ENCODE measurements at places on chromosomes 7 and 10. TPM values are rescaled to one million over a fixed set of nuclear protein-coding genes. Genes with fewer than 3 reads are reported as not detected.
A peak's percentile ranks its signal among the peaks of the same experiment; 100 is the strongest.

DNA sequence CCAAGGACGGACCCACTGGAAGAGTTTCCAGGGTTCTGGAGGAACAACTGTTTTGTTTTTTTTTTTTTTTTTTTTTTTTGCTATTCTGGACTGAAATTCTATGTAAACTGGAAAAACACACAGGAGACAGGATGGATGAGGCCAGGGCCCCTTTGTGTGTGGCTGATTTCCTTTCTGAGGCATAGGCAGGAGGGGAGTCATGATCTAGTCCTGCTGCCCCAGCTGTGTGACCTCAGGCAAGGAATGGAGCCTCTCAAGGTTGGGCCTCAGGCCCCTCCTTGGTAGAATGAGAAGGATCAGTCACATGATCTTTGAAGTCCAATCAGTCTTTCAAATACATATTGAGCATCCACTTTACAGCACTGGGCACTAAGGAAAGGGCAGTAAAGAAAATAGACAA is 87.6 kb downstream of the SH3PXD2A start:
- no peak overlapping the region for H3K27ac ChIP-seq
- no peak for DNase-seq
- peaks cover 28% of the 10 kb centered on the region for H3K4me1 ChIP-seq
- H3K36me3 ChIP-seq: no peaks in the 10 kb centered on the region

GRCh38 chr10:61903928-61904344 is 2.4 kb downstream of the ARID5B start:
- peak overlapping the region; percentile 83 for H3K4me3 ChIP-seq
- no peaks in the 10 kb centered on the region for H3K36me3 ChIP-seq
- peaks cover 28% of the 10 kb centered on the region for H3K4me1 ChIP-seq
- no peaks in the 10 kb centered on the region for H3K27me3 ChIP-seq
- H3K27ac ChIP-seq: peak overlapping the region; percentile 96
- no peak for DNase-seq

GRCh38 chr7:99106411-99106810 is 37.5 kb downstream of the SMURF1 start:
- H3K27me3 ChIP-seq: no peaks in the 10 kb centered on the region
- H3K27ac ChIP-seq: no peak overlapping the region
- peaks cover 12% of the 10 kb centered on the region for H3K4me1 ChIP-seq

DNA sequence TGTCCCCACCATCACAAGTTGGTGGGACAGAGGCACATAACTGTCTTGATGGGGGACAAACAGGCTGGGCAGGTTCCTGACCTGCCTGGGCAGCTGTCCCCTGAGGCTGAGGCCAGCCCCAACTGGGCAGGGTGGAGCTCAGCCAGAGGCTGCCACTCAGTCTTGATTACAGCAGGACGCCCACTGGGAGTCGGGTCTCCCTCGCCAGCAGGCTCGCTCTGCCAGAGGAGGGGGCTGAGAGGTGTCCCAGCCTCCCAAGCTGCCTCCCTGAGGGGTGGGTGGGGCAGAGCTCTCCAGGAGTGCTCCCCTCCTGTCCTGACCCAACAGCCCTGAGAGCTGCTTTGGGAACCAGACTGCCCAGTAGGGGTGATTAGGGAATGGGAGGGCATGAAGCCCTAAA is 1.8 kb upstream of the CAMK2G start:
- no peak overlapping the region for H3K27ac ChIP-seq
- no peak overlapping the region for H3K4me3 ChIP-seq
- H3K27me3 ChIP-seq: no peaks in the 10 kb centered on the region
- H3K36me3 ChIP-seq: peaks cover 2% of the 10 kb centered on the region
- no peak for DNase-seq

- H3K4me3 ChIP-seq: no peak overlapping the region
- H3K36me3 ChIP-seq: peaks cover 36% of the 10 kb centered on the region
- no peak for DNase-seq
- H3K4me1 ChIP-seq: peaks cover 20% of the 10 kb centered on the region
- H3K27me3 ChIP-seq: no peaks in the 10 kb centered on the region
- H3K27ac ChIP-seq: no peak overlapping the region
Measured at GRCh38 chr7:139091677-139091996, 17.9 kb downstream of the ZC3HAV1 start.

- no peaks in the 10 kb centered on the region for H3K27me3 ChIP-seq
- no peak for DNase-seq
- peaks cover 93% of the 10 kb centered on the region for H3K36me3 ChIP-seq
- no peaks in the 10 kb centered on the region for H3K4me1 ChIP-seq
- no peak overlapping the region for H3K4me3 ChIP-seq
Measured at GRCh38 chr7:128763541-128763940, 12.1 kb downstream of the OPN1SW start.

- H3K27me3 ChIP-seq: no peaks in the 10 kb centered on the region
- no peak overlapping the region for H3K4me3 ChIP-seq
- H3K4me1 ChIP-seq: no peaks in the 10 kb centered on the region
- H3K36me3 ChIP-seq: no peaks in the 10 kb centered on the region
- DNase-seq: no peak
Measured at GRCh38 chr7:40885503-40885902, 750.7 kb downstream of the SUGCT start.

DNA sequence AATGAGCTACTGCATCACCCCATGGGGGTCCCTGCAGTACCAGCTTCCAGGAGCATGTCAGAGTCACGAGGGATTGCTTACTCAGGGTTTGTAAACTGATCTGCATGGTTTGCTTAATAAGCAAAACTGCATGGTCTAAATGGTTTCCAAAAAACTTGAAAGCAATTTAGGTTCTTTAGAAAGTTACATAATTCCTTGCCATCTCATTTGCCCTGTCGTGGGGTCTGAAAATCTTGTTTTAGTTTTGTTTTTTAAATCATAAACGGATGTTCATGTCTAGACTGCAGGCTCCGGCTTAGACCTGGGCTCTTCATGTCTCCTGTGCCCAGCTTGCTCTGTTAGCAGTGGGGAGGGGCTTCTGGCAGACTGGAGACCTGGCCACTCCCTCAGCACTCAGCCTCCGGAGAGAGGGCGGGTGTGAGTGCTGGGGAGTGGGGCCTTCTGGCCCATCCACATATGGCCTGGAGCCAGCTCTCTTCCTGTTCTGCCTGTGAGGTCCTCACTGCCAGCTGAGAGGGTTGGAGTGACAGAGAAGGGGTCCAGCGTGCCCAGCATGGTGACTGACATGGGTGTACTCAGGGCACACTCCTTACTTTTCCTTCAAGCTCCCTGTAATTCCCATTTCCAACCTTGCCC is 17.5 kb downstream of the PRF1 start:
- H3K36me3 ChIP-seq: no peaks in the 10 kb centered on the region
- H3K4me3 ChIP-seq: no peak overlapping the region
- no peak for DNase-seq
- H3K27me3 ChIP-seq: no peaks in the 10 kb centered on the region

GRCh38 chr10:82544377-82544776 is 669.4 kb downstream of the NRG3 start:
- no peak overlapping the region for H3K27ac ChIP-seq
- DNase-seq: no peak
- no peaks in the 10 kb centered on the region for H3K27me3 ChIP-seq
- no peak overlapping the region for H3K4me3 ChIP-seq
- no peaks in the 10 kb centered on the region for H3K36me3 ChIP-seq

GRCh38 chr10:86579883-86580520 is 58.4 kb upstream of the WAPL start:
- no peaks in the 10 kb centered on the region for H3K27me3 ChIP-seq
- H3K4me1 ChIP-seq: peaks cover 19% of the 10 kb centered on the region
- peak overlapping the region; percentile 70 for H3K27ac ChIP-seq
- no peaks in the 10 kb centered on the region for H3K36me3 ChIP-seq
- no peak for DNase-seq
- H3K4me3 ChIP-seq: no peak overlapping the region

DNA sequence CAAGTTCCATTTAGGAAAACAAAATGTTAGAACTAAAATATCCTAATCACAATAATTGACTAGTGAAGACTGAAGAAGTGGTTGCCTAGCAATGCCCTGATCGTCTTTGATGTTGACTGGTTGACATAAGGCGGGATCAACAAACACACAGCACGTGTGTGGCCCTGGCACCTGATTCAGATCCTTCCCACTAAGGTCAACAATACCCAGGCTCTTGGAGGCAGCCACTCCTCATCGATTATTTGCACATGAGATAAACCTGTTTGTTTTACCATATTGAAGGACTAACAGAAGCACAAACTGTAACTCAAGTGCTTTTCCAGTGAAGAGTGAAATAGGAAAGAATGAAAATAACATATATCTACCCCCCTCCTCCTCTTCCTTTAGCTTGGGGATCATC is 15.6 kb downstream of the FANK1 start:
- no peak overlapping the region for H3K4me3 ChIP-seq
- no peak overlapping the region for H3K27ac ChIP-seq

DNA sequence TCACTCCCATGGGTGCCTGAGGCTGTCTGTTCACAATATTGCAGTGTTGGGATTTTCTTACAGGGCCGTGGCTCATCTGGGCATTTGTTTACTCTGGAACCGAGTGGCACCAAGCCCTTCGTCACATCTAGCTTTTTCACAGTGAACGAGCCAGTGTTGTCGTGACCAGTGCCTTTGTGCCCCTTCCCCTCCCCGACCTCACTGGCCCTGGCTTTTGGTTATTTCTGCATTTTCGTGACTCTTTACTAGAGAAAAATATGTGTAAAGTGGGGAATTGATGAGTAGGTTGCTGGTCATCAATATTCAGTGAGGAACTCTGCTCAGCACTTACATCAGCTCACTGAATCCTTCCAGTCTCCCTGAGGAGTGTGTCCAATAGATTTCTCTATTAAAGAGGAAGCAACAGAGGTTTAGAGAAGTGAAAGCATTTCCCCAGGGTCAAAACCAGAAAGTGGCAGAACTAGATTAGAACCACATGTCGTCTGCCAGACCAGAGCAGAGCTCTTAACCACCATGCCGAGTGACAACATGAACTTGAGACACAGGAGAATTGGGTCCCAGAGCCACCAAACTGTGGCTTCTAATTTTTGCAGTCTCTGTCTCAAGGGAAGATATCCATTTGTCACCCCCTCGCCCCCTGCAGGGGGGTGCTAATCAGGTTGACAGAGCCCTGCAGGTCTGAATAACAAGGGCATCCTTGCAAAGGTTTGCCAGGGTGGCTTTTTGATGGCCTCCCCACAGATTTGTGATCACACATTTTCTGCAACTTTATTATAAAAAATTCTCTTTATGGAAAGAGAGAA is 125.3 kb downstream of the CHN2 start:
- peak overlapping the region; percentile 30 for H3K27ac ChIP-seq
- peaks cover 17% of the 10 kb centered on the region for H3K4me1 ChIP-seq
- H3K4me3 ChIP-seq: no peak overlapping the region

GRCh38 chr10:121516093-121516865 is 82.0 kb downstream of the FGFR2 start:
- no peak overlapping the region for H3K4me3 ChIP-seq
- no peaks in the 10 kb centered on the region for H3K4me1 ChIP-seq
- no peaks in the 10 kb centered on the region for H3K27me3 ChIP-seq
- DNase-seq: no peak
- no peak overlapping the region for H3K27ac ChIP-seq

DNA sequence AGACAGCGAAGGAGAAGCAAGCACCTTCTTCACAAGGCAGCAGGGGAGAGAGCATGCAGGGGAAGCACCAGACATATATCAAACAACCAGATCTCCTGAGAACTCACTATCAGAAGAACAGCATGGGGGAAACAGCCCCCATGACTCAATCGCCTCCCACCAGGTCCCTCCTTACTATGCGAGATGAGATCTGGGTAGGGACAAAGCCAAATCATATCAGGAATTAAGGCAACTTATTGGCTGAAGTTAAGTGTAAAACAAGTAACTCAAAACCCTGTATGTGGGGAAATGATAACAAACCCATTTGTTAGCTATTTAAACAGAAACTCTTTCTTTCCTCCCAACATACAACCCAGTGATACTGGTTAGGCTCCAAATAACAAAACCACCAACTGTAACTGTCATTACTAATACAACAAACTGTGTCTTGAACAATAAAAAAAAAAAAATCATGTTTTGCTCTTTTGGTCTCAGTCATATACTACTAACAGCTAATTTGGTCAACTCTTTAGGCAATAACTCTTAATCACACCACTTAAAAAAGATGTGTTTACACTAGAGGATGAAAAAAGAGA is 57.8 kb downstream of the MINDY3 start:
- no peak for DNase-seq
- H3K36me3 ChIP-seq: peaks cover 74% of the 10 kb centered on the region
- no peak overlapping the region for H3K4me3 ChIP-seq

DNA sequence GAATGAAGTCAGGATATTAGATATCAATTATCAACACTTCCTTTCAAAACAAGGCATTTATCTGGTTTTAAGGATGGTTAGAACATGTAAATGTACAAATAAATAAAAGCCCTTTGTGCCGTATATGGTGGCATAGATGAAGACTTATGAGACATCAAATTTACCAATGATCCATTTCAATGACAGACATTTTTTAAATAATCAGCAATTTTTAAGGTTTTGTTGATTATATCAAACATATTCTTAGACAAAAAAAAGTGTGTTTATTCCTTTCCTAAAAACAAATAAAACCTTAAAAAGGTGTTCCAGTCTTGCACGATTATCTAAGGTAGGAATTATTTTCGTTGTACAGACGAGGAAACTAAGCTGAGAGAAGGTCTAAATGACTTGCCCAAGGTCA is 13.8 kb downstream of the APBB1IP start:
- H3K27ac ChIP-seq: no peak overlapping the region
- no peaks in the 10 kb centered on the region for H3K27me3 ChIP-seq
- peaks cover 20% of the 10 kb centered on the region for H3K36me3 ChIP-seq
- no peak overlapping the region for H3K4me3 ChIP-seq
- H3K4me1 ChIP-seq: peaks cover 32% of the 10 kb centered on the region

DNA sequence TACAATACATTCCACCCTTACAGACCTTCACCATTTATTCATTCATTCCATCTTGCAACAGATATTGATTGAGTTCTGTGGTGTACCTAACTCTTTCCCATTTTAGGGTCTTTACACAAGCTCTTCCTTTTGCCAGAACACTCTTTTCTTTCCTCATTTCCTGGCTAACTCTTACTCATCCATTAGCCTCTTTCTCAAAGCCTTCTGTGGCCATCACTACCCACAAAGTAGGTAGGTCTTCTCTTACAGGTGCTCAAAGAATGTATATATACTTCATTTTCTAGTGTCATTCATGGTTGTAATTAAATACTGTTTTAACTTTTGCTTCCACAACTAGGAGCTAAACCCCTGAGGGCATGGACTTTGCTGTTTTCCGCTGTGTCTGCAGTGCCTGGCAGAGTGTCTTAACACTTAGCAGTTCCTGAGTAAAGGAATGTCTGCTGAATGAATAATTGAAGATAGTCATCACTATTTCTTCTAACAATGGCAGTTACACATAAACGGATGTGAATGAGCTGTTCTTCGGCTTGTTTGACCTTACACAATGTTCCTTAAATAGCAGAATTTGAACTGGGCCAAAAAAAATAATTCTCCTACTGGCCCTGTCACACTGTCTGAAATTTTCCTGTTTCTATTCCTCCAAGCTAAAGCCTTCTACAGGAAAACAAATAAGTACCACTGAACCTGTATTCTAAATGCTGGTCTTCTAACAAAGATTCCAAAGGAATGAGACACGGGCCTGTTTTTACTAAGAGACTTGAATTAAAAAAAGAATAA is 15.1 kb downstream of the BCAP29 start:
- H3K4me1 ChIP-seq: no peaks in the 10 kb centered on the region
- no peak for DNase-seq
- no peaks in the 10 kb centered on the region for H3K27me3 ChIP-seq
- H3K36me3 ChIP-seq: peaks cover 28% of the 10 kb centered on the region
- H3K4me3 ChIP-seq: no peak overlapping the region
- H3K27ac ChIP-seq: no peak overlapping the region

The SEMA3E gene
- not detected for polyA plus RNA-seq

The SYT15 gene
- 0.23 TPM for polyA plus RNA-seq

The AKR1C4 gene
- polyA plus RNA-seq: not detected

The PDGFA gene
- not detected for polyA plus RNA-seq

The MPP7 gene
- 33.6 TPM for polyA plus RNA-seq

The ACTR3C gene
- polyA plus RNA-seq: 0.55 TPM

The HOGA1 gene
- polyA plus RNA-seq: not detected

The PRSS37 gene
- not detected for polyA plus RNA-seq

The SPACDR gene
- 2.5 TPM for polyA plus RNA-seq

The PNLIPRP1 gene
- polyA plus RNA-seq: not detected

Measured in CD14-positive monocyte (primary cell).